ENCODE measurements at places on chromosomes 11 and 22.

DNA sequence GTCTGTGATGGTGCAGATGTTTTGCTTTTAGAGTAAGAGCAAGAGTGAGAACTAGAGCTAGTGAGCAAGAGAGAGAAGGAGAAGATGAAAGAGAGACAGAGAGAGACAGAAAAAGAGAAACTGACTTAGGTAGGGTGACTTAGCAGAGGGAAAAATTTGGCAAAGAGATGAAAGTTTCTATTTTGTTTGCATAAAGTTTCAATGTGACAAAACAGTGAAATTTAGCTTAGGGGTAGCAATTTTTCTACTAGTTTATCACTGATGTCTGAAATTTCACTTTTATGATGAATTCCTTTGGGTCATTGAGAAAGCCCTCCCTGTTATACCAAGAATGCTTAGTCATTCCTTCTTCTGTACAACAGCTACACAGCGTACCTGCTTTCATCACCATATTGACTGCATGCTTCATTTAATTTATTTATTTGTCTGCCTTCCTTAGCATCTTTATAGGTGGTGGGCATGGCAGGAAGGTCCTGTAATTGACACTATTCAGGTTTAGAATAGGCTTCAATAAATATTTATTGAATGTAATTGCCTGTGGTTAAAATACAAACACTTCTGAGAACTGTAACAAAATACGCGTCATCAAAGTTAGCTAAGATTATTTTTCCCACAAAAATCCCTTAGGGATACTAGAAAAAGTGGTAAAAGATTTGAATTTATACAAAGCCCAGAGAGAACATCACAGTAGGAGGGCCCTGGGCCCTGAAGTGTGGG lies 19.9 kb upstream of the CTSC start:
- DNase-seq: no peak

GRCh38 chr22:39251762-39252460 lies 7.1 kb upstream of the PDGFB start:
- DNase-seq: no peak

GRCh38 chr11:47948137-47948536 lies 32.2 kb upstream of the PTPRJ start:
- DNase-seq: no peak

DNA sequence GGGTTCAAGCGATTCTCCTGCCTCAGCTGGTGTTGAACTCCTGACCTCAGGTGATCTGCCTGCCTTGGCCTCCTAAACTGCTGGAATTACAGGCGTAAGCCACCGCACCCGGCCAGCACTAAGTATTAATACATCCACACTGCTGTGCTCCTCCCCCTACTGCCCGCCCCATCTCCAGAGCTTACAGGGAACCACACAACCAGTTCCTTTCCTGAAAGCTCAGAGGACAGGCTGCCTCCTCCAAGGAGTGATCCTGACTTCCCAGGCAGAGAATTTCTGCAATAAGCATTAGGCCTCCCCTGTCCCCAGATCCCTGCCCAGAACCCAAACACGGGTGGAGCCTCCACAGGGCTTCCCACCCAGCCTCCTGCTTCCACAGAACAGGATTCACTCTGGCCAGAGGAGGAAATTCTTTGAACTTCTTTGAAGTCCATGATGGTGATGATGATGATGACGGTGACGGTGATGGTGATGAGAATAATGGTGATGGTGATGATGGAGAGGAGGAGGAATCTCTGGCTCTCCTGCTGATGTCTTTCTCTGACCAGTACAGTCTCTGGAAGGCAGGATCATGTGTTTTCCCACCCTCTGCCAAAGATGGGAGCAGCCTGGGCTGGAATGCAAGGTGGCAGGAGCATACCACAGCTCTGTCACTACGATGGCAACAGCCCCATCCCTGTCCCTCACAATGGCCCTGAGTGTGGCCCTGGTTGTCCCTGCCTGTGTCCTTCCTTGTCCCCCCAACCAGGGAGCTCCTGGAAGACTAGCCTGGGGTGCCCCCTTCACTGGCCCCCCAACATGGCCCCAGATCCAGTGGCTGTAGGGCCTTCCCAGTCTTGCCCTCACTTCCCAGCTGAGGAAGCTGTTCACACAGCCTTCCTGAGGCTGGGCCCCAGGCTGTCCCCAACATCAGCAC lies 33.5 kb upstream of the CSNK1E start:
- DNase-seq: peak; percentile 82

DNA sequence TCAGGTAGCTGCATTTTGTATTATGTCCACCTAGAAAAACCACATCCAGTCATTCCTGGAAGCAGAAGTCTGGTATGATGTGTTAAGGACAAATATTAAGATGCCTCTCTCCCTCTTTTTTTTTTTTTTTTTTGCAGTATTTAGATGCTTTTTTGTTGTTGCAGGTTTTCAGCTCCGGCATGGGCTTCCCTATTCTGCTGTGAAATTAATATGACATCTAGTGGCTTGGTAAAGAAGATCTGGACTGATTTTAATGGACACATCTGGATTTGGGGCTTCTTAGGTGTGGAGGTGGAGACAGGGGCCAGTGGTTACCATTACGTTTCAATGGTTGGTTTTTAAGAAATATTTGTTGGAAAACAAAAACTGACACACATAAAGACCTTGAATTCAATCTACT lies 47.5 kb upstream of the RASSF10 start:
- no peak for DNase-seq

Data from vagina (tissue), 2 donors.